Fibroblast of upper back skin (primary cell): ENCODE measurements at places on chromosomes 13 and 19.
A peak's percentile ranks its signal among the peaks of the same experiment; 100 is the strongest.

- DNase-seq = peak; percentile 95
Measured at GRCh38 chr13:72290962-72291681, 424.1 kb upstream of the DACH1 start.

GRCh38 chr19:55676383-55676782 lies 1.4 kb downstream of the EPN1 start:
- DNase-seq = no peak

DNA sequence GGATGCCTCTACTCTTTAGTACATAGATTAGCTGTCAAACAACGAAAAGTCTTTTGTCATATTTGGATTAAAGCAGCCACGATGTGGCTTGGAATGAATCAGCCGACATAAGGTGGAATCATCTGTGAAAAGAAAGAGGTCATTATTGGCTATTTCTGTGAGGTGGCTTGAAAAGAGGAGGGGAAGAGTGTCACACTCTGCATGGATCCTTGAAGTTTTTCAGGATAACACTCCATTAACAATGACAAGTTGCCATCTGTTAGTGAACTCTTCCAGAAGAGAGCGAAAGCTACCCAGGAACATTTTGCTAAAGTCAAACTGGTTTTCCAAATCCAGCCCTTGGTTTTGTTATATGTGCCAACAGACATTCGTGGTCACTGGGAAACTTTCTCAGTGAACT lies 1604.8 kb downstream of the OLFM4 start:
- DNase-seq = no peak

GRCh38 chr19:50739914-50740426 lies 16.8 kb downstream of the CLEC11A start:
- DNase-seq = no peak

DNA sequence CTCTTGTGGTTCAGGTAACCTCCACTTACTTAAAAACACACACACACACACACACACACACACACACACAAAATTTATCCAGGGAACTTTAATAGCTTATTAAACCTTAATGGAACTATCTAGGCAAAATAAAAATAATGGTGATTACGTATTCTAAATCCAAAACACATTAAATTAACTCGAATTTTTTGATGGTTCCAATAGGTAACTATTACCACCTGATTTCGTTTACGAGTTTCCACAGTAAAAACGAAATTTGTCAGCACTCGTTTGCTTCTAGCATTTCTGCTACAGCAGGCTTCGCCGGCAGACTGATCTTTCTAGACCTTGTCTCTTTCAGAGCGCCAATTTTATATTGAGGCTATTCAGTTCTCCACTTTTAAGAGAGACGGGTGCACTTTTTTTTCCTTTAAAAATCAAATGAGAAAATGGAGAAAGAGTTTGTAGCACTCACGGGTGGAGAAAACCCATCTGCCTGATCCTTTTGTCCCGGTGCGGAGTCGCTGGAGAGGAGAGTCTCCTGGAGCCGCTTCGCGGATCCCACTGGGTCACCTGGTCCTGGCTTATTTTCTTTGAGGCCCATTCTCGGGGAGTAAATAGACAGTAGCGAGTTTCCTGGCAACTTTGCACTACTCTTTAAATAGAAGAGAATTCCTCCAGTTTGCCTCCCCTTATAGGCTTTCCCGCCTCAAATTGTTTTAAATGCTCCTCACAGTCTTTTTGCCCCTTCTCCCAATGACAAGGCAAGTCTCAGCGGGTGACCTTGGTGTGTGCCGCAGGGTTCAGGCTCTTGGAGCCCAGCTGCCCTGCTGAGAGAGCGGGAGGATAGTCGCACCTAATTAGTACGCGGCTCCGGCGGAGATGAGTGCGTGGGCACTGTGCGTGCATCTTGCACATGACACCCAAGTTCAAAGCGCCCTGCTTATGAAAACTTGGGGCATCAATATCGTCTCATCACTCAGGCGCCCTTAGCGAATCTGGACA lies 117.0 kb downstream of the KCNRG start:
- no peak for DNase-seq

DNA sequence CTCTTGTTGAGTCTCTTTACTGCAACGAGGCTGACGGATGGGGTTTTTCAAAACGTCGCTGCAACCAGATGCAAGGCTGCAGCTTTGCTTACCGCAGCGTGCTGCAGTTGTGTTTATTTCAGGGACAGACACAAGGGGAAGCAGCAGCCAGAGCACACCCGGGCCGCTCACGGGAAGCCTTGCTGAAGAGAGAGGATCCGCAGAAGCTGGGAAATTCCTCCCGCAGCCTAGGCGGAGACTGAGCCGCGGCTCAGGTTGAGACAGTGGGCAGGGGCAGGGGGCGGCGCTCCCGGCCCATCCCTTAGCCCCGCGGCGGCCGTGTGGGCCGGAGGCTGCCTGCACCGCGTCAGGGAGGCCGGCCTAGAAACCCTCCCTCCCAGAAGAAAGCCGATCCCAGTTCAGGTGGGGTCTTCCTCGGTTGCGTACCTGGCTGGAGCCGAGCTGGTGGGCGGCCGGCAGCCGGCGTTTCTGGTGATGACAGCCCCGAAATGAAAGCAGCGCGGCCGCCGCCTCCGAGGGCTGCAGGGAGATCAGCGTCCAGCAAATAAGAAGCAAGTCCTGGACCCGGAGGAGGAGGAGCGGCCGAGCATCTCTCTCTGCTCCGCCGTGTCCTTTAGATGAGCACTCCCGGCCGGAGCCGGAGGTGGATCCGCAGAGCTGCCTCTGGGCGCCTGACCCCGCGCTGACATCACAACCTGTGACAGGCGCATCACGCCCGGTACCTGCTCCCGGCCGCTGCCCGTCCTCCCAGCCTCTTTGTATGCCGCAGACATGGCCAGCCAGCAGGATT lies at the start of gene FRY:
Gene FRY (plus strand): TSS at position 750 of the 790 bp plus-strand sequence. CDS start 22 bp downstream, at position 772.
- DNase-seq = peak; percentile 49

DNA sequence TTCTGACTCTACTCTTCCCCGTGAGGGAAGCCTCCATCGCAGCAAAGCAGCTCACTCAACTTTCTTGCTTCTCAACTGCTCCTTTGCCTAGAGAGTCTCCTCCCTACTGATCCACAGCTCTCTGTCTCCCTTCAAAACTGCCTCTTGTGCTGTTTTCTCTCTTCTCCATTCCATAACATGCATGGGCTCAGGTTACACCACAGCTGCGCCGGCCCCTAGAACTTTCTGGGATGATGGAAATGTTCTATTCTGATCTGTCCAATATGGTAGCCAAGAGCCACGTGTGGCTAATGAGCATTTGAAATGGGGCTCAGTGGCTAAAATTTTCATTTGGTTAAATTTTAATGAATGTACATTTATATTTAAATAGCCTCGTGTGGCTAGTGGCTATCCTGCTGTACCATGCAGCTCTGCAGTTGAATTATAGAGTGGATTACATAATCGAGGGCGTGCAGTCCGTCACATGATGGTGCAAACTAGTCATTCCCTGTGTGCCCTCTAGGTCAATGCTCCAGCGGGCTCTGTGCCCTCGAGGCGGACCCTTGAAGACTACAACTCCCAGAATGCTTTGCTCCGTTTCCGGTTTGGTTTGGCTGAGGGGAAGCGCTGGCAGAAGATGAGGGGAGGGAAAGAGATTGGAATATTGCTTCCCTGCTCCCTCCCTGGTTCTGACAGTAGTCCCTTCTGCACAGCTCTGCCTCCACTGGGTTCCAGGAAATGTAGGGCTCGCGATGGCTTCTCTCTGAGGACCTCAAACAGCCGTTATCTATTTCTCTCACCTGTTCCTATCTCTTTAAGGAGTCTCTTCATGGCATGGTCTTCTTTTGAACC lies 109.8 kb downstream of the CACNA1A start:
- peak; percentile 54 for DNase-seq

GRCh38 chr13:42114912-42115311 lies 66.5 kb downstream of the DGKH start:
- DNase-seq = no peak

- DNase-seq = no peak
Measured at GRCh38 chr13:82681535-82681934, 1200.7 kb downstream of the SLITRK1 start.

GRCh38 chr19:40365010-40365409 lies 16.5 kb downstream of the PLD3 start:
- DNase-seq = no peak

DNA sequence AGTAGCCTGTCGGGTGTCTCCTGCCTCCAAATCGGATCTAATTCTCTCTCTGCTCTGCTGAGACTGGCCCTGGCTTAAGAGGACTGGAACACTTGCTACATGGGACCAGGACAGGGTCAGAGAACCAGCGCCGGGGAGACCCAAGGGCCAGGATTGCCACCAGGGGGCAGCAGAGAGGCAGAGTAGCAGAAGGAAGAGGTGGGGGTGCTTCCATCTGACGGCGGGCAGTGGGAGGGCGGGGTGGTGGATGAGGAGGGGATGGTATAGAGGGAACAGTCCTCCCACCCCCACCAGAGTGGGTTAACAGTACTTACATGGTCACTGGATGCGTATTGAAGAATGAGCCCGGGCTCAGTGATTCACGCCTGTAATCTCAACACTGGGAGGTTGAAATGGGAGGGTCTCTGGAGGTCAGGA lies 11.9 kb downstream of the SELENOW start:
- DNase-seq = peak; percentile 62

GRCh38 chr19:30696514-30696913 lies 324.3 kb downstream of the ZNF536 start:
- no peak for DNase-seq

GRCh38 chr19:29323021-29323430 lies 110.1 kb upstream of the UQCRFS1 start:
- DNase-seq = no peak

GRCh38 chr13:38735665-38736440 lies 49.0 kb downstream of the FREM2 start:
- no peak for DNase-seq

GRCh38 chr19:38047641-38048040 lies 140.6 kb downstream of the SIPA1L3 start:
- no peak for DNase-seq

DNA sequence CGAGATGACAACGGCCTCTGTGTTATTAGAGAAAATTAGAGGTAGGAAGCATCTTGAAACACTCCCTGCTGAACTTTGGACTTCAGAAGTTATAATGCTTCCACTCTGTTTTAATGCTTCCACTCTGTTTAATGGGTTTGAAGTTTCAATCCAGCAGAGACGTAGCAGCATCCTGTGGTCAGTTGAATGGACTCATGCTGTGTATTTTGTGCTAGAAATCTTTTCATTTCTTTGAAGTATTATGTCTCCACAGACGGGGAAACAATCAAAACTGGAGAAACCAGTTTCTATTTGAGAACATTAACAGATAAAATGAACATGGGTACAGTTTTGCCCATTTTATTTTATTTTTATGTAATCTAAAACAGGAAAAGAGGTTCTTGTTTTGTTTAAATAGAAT lies 1736.2 kb downstream of the SLITRK5 start:
- no peak for DNase-seq

DNA sequence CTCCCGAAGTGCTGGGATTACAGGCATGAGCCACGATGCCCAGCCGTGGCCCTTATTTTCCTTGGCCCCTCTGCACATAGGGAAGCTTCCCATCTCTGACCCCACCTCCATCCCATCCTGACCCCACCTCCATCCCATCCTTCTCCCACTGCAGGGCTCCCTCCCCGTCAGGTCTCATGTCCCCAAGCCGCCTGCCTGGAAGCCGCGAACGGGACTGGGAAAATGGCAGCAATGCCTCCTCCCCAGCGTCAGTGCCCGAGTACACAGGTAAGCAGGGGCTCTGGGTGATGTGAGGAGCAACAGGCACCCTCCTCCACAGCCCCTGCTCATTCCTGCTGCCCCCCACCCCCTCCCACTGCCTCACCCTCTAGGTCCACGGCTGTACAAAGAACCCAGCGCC lies 12.2 kb downstream of the XAB2 start:
- no peak for DNase-seq

DNA sequence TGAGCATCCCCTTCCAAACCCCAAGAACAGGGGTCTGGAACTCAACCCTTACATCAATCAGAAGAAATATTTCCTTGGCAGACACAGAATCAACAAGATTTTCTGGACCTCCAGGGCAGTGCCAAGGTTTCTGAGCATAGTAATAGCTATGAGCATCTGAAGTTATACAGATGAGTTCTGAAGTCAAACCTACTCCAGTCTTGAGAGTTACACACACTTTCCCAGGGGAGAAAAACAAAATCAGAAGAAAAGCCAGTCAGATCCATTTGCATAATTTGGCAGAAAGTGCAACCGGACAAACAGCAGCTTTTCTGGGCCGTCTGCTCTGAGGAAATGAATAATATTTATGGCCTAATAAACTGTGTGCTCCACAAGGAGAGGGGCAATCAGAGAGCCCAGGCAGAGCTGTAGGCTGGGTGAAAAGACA lies 93.1 kb downstream of the KL start:
- DNase-seq = peak; percentile 66

DNA sequence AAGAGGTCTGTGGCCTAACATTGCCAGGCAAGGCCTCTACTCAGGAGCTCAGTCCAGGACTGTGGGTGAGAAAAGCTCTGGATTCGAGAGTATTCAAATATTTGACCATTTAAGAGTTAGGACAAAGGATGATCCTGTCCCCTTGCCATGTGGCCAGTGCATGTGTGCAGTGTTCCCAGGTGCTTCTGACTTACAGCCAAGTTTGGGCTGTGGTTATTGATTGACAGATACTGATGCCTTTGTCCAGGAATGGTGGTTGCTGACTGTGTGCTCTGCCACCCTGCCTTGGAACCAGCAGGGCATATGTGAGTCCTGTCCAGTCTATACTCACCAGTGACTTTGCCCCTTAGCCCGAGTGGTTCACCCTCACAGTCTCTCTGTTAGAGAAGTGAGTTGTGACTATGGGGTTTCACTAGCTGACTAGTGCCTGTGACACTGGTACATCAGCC lies 51.9 kb downstream of the GARRE1 start:
- DNase-seq = no peak

DNA sequence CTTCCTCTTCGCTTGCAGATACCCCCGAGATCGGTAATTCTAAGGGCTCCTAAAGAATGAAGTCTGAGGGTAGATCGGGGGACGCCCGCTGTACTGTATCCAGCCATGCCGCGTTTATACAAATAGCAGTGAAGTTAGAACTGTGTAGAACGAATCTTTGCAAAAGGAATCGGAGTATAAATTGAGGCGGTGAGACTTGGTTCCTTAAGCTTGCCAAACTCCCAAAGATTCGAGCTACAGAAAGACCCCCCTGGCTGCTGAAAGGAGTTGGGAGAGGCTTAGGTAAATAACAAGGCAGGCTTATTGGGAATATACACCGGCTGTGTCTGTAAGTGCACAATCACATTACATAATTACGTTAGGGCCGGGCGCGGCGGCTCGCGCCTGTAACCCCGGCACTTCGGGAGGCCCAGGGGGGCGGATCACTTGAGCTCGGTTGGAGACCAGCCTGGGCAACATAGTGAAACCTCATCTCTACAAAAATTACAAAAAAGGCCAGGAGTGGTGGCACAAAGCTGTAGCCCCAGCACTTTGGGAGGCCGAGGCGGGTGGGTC lies 12.2 kb downstream of the TMEM160 start:
- DNase-seq = no peak

GRCh38 chr13:64767054-64767453 lies 2463.1 kb downstream of the PCDH9 start:
- DNase-seq = no peak
